Osteocyte (in vitro differentiated cells): ENCODE measurements at places on chromosomes 11 and 22. TPM values are rescaled to one million over a fixed set of nuclear protein-coding genes. Genes with fewer than 3 reads are reported as not detected.

The SERHL2 gene
- total RNA-seq: 1.3 and 1.4 TPM in 2 replicates

The SCGB1A1 gene
- not detected in 2 replicates for total RNA-seq

The DSCAML1 gene
- not detected in 2 replicates for total RNA-seq

The HORMAD2 gene
- total RNA-seq: not detected in 2 replicates

The TMEM121B gene
- 0.37 and 0.48 TPM in 2 replicates for total RNA-seq

The DNAJB13 gene
- total RNA-seq: not detected in 2 replicates

The MOGAT2 gene
- not detected in 2 replicates for total RNA-seq

The CRACR2B gene
- total RNA-seq: 3.9 and 4.2 TPM in 2 replicates

The NCAPH2 gene
- total RNA-seq: 46.3 and 47.0 TPM in 2 replicates

DNA sequence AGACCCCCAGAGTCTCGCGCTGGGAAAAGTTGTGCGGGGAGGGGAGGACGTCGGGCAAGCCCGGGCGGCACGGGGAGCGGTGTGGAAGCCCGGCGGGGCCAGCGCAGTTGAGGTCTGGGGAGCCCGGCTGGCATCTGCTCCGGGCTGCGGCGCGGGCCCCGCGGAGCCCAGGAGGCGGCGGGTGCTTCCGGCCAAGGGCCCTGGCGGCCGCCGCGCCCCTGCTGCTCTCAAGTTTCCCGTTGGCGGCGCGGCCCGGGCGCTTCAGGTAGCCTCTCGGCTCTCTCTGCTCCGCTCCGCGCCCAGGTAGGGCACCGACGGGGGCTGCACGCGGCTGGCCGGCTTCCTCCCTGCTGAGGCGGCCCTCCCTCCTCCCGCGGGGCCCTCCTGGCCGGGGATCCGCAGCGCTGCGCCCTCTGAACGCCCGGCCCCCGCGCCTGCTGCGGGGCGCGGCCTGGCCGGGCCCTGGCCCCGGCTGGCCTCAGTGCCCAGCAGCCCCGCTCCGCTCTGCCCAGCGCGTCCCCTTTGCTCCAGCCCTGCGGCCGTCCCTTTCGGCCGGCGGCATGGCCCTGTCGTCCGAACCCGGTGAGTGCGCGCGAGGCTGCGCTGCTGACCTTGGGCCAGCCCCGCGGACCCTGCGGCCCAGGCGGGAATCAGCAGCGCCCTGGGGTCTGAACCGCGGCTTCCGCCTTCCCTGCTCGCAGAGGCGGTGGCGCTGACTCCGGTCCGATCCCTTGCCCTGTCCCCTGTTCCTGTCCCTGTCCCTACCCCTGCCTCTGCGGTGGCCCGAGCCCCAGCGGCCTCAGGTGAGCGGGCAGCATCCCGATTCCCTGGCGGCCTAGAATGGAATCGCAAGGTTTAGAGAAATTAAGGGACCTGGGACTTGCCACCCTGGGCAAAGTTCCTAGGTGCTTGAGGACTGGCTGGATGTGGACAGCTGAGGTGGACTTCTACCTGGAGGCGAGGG lies 4.3 kb upstream of the AMPD3 start:
- DNase-seq: no peak

DNA sequence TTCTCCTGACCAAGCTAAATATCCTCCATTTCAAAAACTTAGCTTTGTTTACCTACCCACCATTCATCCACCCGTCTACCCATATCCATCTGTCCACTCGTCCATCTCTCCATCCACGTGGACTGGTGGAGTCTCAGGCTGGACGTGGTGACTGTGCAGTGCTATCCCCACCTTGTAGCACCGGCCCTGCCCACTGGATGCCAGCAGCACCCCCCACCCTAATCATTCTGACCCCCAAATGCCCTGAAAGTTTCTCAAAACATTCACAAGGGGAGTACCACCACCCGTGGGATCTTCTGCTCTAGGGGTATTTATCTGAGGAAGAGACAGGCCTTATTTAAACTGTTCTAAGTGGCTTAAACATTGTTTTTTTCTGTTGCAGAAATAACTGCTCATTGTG lies 206.4 kb downstream of the TBC1D22A start:
- DNase-seq: peak; percentile 67

DNA sequence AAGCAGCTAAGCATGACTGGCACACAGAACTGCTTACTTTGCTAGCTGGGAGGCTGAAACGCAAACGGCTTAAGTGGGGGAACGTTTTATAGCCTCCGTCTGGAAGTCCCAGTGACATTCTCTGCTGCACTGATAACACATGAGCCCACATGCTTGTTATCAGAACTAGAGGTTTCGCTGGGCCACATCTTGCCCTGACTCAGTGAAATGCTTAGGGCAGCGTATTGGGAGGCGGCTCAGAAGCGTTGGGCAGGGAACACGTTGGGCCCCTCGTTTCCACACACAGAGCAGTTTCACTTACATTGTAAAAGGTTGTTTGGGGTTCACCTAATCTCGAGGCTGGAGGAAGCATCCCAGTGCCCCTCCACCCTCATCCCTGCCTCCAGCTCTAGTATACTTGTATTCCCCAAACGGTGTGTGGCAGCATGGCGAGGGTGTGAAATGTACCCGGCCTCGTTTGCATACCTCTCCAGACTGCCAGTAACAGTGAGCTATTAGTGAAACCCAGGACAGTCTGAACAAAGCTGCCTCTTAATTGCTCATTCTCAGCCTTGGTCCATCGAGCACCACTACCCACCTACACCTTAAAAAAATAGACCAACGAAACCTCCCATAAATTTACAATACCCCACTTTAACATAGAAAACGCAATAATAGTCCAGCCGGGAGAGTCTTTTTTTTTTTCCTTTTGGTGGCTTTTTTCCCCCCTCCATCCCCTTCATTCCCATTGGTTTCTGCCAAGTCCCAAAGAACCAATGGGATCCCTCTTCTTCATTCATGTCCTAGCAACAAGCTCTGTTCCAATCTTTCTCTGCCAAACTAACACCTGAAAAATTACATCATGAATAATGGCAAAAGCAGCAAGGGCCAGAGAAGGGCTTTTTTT lies 218.8 kb upstream of the SORL1-AS1 start:
- DNase-seq: no peak

- no peak for DNase-seq
Observed at GRCh38 chr11:78767027-78767932, 192.6 kb upstream of the NARS2 start.

DNA sequence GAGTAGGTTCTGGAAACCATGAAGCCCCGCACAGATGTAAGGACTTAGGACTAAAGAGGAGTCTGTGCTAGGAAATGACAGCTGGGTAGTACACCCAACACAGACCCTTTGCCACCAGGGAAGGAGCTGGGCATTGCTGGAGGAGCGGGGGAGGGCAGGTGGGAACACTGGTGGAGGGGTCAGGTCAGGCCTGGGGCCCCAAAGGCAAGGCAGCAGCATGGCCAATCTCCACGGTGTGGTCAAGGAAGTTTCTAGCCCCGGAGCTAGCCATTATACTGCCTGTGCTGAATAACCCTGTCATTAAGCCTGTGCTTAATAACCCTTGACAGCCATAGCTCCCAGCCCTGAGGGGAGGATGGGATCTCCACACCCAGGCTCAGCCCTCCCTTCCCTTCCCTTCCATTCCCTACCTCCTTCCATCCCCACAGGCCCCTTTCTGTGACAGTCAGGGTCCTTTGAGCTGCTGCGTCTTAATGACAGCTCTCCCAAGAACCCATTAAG lies 2.1 kb downstream of the TMPRSS4 start:
- DNase-seq: no peak

GRCh38 chr11:61828629-61829407 lies 718 bp downstream of the FADS2 start:
- no peak for DNase-seq

DNA sequence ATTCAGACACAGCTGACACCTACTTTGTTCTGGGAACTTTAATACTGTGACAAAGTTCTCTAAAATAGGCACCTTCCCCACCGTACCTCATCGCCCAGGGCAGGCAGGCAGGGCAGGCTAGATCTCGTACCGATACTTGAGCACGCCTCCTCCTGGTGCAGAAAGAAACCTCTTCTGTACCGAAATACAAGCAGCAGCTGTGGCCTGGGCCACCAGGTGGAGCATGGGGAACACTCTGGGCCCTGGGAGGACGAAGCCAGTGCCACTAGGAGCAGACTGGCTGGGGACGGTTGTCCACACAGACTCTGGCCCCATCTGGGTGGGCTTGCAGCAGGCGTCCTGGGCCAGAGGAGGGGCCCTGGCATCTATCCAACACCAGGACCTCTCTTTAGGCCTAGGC lies 12.8 kb downstream of the PMM1 start:
- DNase-seq: no peak

GRCh38 chr11:11141065-11141464 lies 212.0 kb downstream of the CSNK2A3 start:
- DNase-seq: no peak

DNA sequence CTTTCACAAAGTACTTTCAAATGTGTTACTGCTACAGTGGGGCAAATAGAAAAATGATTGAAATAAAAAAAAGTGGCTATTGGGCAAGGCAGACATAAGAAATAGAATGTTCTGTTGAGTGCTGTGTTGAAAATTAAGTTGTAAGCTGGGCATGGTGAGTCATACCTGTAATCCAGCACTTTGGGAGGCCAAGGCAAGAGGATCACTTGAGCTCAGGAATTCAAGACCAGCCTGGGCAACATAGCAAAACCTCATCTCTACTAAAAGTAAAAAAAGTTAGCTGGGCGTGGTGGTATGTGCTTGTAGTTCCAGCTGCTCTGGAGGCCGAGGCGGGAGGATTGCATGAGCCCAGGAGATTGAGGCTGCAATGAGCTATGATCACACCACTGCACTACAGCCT lies 26.9 kb upstream of the LDHA start:
- DNase-seq: peak; percentile 3

DNA sequence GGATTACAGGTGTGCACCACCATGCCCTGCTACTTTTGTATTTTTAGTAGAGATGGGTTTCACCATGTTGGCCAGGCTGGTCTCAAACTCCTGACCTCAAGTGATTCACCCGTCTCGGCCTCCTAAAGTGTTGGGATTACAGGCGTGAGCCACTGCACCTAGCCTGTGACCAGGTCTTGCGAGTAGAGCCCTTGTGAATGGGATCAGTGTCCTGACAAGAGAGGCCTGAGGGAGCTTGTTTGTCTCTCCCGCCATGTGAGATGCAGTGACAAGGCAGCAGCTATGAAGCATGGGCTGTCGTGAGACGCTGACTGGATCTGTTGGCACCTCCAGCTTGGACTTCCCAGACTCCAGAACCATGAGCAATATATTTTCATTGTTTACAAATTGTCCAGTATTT lies 69.3 kb downstream of the LRRC32 start:
- peak; percentile 42 for DNase-seq

GRCh38 chr11:2305788-2306451 lies 4.1 kb downstream of the TSPAN32 start:
- no peak for DNase-seq

- no peak for DNase-seq
Observed at GRCh38 chr22:20599117-20599516, 91.7 kb downstream of the MED15 start.

DNA sequence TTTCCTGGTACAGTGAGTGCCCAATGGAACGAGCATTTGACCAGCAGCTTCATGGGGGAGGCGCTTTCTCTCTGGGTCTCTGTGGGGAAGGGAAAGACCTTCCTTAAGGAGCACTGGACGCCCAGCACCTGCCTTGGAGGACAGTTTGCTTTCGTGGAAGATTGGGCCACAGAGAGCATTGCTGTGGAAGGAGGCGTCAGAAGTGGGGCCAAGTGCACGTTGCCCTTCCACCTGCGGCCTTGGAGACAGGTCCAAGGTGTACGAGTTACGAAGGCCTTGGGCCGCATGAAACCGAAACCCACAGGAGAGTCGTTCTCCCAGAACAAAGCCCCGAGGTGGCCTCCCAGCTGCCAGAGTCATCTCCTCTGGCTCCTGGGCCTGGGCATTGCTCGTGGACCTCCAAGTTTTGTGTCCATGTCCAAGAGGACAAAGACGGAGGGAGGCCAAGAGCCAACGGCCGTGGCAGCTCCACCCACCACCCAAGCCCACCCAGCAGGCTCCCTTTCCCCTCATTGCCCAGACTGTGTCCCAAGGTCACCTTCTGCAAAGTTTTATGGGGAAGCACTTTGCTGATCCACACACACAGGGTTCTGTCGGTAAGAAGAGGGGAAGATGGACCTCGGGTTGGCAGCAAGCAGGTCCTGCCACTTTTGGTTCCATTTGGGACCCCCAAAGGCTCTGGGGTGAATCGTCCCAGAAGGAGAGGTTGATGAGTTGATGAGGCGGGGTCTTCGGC lies 5.8 kb upstream of the NLRP6 start:
- DNase-seq: no peak

DNA sequence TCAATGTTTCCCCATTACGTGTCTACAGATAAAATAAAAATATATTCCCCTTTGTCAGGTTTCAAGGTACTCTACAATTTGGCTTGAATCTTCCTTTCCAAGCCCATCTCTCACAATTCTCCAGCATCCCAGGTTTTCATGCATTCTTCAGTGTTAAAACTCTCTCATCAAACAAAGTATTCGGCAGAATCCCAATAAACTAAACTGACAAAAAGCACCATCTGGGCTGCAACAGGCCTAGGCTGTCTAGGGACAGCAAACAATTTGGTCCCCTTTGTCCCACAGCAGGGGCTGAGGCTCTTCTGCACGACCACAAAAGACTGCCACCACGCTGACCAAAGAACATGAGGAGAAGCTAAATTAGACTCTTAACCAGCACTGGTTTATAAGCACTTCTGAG lies 159.4 kb downstream of the CADM1 start:
- no peak for DNase-seq

GRCh38 chr11:8232849-8233606 lies 30.6 kb downstream of the LMO1 start:
- DNase-seq: no peak

- no peak for DNase-seq
Observed at GRCh38 chr22:20968281-20968977, 1.4 kb downstream of the AIFM3 start.

DNA sequence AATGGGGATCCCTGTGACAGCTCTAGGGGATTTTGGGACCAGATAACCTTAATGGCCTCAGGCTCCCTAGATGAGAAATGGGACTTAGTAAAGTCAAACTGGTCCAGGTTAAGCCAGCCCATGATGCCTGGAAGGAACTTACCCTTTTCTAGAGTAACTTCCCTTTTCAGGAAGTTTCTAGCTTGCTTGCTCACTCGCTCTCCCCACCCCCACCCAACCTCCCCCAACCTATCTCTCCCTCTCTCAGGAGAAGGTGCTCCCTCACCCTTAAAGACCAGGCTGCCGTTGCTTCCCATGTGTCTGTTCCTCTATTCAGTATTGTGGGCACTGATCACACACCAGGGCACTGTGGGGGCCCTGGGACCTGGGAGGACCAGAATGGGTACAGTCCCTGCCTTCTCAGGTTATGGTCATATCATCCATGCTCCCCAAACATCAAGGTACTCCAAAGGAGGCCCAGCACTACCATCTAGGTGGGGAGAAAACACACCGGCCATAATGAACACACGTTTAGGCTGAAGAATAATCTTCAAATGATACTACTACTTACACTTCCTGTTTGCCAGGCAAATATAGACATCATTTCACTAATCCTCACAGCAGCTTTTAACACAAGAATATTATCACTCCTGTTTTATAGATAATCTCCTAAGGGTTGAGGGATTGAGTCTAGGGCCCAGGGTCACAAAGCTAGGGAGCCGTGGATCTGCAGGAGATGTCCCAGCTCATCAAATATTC lies 18.2 kb downstream of the KCNQ1OT1 start:
- peak; percentile 53 for DNase-seq
